ENCODE measurements at places on chromosomes 16 and 17.

- DNase-seq: peak; percentile 54
These were observed 748 bp downstream of the SMTNL2 start for GRCh38 chr17:4584917-4585637.

DNA sequence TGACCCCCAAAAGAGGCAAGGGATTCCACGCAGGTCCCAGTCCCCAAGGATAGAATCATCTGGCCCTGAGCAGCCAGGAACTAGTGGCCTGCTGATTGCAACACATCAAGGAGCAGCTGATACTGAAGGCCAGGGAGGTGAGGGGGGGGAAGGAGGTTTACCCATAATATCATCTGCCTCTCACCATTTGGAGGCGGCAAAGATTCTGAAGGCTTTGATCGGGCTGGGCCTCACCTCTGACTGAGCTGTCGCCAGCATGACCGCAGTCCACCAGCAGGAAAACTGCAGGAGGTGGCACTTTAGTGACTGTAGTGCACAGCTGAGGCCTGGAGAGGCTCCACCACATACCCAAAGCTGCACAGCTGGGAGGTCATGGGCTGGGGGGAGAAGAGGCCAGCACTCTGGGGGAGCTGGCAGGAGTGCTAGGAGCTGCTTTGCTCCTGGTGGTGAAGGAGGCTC is 20.5 kb upstream of the ITGA3 start:
- no peak for DNase-seq

DNA sequence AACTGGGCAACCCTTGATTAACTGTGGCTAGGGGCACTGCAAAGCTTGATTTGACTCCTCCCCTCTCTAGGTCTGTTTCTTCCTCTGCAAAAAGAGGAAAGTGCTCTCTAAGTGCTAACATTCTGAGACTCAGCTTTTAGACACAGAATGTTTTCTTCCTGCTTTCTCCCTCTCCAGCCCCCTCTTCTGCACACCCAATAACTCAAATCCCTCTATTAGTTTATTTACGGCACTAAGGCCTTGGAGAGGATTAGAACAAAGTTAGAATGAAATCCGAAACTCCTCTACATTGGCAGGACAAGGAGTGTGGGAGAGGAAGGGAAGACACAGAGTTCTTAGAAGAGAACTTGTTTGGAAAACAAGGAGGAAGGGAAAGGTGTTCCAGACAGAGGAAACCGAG is 3.3 kb upstream of the SBK1 start:
- no peak for DNase-seq

GRCh38 chr17:35588196-35588920 is 1.2 kb downstream of the AP2B1 start:
- DNase-seq: peak; percentile 54

DNA sequence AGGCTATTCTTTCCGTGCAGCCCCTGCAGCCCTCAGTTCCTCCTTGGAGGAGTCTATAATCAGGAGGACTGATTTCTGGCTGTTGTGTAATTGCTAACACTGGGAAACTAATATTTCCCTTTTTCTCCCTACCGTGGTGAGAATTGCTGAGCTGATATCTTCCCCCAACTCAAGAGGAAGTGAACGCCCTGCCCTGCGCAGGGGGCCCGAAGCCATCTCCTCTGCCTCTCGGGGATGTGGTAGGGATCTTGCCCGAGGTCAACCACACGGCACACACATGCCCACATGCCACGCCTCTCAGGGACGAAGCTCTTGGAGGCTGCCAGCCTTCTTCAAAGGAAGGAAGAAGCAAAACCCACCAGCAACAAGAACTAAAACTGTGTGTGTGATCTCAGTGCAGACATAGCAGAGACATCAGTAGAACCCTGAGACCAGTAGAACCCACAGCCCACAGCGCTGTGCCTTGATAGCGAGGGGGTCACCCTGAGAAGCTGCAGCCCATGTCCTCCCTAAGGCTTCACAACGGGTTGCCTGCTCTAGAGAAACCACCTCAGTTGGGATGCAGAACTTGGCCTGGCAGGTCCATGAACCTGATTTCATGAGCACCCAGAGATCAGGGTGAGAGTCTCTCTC is 8.9 kb upstream of the ULK2 start:
- no peak for DNase-seq

DNA sequence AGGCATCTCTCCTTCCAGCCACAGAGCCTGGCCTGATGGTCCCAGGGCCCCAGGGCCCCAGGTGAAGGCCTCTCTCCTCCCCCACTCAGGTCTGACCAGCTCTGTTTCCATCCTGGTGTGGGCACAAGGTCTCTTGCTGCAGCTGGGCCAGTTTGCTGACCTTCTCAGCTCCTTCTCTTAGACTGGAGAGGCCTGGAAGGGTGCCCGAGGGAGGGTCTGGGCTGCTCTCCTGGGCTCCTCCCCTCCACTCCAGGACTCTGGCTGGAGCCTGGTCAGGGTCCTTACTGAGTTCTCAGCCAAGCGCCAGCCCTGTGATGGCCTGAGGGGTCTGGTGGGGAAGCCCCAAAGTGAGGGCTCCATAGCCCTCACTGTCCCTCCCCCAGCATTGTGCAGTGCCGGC is 12.4 kb downstream of the SOCS3 start:
- no peak for DNase-seq

- peak; percentile 39 for DNase-seq
These were observed 702 bp downstream of the PHF23 start for GRCh38 chr17:7238420-7239090.

DNA sequence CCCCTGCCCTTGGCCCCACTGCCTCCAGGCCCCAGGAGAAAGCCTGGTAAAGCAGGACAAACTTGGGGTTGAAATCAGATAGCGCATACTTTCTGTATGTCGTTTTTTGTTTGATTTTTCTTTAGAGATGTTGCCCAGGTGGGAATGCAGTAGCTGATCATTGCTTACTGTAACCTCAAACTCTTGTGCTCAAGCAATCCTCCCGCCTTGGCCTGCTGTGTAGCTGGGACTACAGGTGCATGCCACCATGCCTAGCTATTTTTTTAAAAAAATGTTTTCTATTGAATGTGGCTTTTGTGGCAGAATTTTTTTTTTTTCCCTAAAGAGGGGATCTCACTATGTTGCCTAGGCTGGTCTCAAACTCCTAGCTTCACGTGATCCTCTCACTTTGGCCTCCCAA is 11.1 kb upstream of the CCL5 start:
- DNase-seq: no peak

- DNase-seq: no peak
These were observed 56.1 kb downstream of the PCTP start for GRCh38 chr17:55806745-55807495.

DNA sequence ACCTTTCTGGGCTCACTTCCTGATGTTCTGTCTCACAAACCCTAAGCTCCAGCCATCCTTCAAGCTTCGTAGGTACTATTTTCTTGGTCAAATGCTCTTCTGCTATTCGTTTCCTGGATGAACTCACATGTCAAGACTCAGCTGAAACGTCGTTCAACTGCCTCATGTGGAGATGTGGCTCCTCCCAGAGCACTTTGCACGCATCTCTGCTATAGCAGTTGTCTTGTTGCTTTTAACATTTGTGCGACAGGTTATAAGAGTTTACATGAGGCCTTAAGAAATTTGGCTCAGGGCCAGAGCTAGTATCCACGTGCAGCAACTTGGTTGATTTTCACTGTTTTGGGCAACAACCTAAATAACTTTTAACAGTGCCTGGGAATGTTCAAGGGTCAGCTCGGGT is 2.8 kb upstream of the KRT40 start:
- no peak for DNase-seq

DNA sequence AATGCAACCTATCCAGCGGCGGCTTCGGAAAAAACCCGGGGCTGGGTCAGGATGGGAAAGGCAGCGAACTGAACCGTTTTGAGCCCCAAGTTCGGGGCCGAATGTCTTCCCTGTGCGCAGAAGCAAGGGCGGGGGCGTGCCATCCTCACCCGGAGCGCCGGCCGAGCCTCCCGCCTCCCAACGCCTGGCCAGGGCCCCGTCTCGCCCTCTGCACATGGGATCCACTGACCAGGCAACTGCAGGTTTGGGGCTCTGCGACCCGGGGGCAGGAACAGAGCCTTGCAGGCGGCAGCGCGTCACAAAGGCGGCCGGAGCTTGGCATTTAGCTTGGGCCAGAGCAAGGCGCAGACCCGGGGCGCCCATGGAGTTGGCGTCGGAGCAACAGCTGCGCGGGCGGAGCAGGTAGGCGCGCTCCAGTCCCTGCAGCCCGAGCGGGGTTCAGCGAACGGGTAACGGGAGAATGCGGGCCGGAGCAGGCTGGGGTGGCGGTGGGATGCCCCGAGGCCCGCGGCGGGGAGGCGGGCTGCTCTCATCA is at the start of gene FBXO39:
TSS of gene FBXO39 (plus strand) at position 345 of the 535 bp plus-strand sequence. CDS start 3,654 bp downstream, outside the sequence.
- DNase-seq: peak; percentile 7

DNA sequence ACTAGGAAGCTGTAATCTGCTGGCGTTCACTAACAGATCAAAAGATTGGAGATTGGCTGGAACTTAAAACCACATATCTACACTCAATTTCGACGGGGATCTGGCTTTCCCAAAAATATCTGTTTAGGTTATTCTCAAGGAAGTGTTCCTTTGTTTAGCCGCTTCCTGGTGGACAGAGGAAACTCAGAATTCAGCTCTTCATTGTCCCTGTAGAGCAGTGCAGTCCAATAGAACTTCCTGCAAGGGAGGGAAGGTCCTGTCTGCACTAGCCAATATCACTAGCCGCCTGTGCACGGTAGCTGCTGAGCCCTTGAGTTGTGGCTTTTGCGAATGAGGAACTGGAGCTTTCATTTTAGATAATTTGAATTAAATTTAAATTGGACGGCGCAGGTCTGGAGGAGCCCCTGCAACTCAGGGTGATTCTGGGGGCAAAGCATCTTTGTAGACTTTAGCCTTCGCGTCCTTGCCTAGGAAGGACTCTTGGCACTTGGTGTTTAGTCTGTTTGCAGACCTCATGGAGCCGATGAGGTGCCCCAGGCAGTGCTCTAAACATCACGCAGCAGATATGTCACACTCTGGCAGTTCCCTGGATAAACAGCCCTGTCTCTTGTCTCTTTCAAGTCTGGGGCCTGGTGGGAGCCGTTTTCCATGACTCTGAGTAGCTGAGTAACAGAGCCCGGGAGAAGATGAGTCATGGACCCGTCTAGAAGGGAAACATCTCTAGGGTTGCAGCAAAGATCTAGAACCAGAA is 122.2 kb downstream of the CCDC182 start:
- peak; percentile 58 for DNase-seq

DNA sequence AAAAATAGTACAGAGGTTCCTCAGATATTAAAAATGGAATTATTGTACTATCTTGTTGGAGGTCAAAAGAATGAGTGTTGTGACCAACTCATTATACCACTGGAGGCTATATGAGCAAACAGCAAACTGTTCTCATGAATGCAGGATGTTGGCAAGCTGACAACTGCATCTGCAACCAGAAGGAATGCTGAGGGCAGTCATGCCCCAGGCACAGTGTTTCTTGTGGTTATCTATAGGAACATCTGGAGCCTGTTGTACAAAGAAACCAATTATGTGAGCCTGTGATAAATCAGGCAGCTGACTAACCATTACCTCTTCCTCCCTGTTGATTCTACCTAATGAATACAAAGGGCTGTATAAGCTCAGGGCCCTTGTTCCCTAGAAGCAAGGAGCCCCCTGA is 2057.1 kb downstream of the TP53TG3F start:
- DNase-seq: no peak

- DNase-seq: no peak
These were observed 31.5 kb downstream of the ABCC12 start for GRCh38 chr16:48124266-48124665.

DNA sequence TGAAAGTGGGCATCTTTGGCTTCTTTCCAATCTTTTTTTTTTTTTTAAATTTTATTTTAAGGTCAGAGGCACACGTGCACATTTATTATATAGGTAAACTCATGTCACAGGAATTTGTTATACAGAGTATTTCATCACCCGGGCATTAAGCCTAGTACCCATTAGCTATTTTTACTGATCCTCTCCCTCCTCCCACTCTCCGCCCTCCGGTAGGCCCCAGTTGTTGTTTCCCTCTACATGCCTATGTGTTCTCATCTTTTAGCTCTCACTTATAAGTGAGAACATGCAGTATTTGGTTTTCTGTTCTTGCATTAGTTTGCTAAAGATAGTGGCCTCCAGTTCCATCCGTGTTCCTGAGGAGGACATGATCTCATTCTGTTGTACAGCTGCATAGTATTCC is 108.5 kb downstream of the CYB561 start:
- no peak for DNase-seq
